ENCODE measurements at places on chromosomes 2 and 18.
A peak's percentile ranks its signal among the peaks of the same experiment; 100 is the strongest.

- no peak for DNase-seq
Observed at GRCh38 chr2:152440049-152440448, 105.1 kb downstream of the FMNL2 start.

- DNase-seq: no peak
Observed at GRCh38 chr2:233005096-233005495, 8.0 kb downstream of the NGEF start.

DNA sequence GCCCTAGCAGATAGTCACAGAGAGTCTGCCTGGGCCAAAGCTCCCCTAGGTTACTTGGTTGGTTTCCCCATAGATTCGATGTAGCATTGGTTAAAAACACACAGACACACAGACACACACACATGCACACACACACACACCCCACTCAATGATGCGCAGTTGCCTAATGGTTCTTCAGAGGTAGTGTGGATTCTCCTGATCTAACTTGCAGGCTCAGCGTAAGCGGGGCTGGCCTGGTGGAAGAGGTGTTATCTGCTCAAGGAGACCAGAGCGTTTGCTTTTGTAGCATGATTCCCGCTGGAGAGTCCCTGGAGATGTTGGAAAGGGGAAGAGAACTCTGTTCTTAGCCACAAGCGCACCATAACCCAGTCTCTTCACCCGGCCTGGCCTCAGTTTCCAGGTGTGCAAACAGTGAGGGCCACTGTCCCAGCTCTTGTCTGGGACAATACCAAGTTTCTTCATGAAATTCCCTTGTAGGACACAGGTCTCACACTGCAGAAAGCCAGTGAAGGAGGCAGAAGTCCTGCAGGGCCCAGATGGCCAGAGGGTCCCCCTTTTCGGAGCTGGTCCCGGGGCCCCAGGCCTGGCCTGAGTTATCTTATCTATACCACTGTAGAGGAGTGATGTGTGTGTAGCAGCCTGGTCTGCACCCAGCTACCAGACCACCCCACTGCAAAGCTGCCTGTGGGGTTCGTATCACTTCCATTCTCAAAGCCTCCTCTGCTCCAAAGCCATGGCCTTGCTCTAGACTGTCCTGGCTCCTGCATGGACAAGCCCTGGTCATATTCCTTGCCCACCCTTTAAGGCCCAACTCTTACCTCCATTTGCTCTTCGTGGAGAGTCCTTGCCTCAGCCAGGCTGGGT lies 3.7 kb downstream of the ACKR3 start:
- DNase-seq: no peak

- no peak for DNase-seq
Observed at GRCh38 chr2:60717691-60718090, 38.4 kb upstream of the PAPOLG start.

DNA sequence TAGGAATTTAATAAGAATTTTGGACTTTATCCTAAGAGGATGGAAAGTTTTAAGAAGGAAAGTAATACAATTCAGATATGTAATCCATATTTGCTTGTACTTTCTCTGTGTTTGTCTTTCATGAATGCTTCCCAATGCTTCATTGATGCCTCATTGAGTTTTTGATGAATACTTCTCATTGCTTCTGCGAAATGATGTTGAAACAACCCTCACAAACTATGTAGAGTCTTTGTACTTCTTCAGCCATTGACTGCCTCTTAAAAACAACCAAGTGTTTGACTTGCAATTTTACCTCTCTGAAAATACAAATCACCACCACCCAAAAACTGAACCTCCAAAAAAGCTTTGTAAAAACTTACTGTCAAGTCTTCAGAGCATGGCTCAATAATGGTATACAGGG lies 424.1 kb downstream of the ERBB4 start:
- DNase-seq: no peak

DNA sequence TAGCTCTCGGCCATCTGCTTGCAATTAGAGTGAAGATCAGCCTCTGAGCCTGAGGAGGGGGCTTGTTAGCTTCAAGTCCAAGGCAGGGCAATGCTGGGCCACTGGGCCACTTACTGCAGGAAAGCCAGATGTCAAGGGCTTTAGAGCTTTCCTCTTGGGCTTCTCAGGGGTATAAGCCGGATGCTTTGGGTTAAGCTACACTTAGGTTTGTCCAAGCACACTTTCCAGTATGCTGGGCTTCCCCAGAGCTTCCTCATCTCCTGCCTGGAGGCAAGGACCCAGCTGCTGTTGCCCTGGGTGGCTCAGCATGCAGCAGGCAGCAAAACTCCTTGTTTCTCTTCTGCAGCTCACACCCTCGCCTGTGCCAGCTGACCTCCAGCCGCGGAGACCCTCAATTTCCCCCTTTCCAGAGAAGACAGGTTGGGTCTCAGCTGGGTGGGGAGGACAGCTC lies 29.0 kb upstream of the ATOH8 start:
- DNase-seq: no peak

- DNase-seq: no peak
Observed at GRCh38 chr2:96143848-96144480, 1.3 kb downstream of the DUSP2 start.

DNA sequence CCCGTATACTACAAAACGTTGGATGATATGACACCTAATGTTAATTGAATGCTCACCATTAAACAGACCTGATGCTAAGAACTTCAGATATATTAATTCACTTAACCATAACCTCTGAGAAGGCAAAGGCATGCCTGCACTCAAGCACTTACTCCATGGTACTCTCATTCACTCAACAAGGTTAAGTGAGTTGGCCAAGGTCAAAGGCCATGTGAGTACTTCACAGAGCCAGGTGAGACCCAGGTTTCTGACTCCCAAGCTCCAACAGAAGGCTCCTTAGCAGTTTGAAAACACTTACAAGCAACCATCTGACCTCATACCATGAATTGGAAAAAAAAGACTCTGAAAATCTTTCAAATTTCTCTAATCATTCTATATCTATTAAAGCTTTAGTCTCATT lies 198.8 kb downstream of the L3MBTL4 start:
- DNase-seq: no peak

GRCh38 chr2:191786694-191787093 lies 60.2 kb downstream of the CAVIN2 start:
- DNase-seq: no peak

DNA sequence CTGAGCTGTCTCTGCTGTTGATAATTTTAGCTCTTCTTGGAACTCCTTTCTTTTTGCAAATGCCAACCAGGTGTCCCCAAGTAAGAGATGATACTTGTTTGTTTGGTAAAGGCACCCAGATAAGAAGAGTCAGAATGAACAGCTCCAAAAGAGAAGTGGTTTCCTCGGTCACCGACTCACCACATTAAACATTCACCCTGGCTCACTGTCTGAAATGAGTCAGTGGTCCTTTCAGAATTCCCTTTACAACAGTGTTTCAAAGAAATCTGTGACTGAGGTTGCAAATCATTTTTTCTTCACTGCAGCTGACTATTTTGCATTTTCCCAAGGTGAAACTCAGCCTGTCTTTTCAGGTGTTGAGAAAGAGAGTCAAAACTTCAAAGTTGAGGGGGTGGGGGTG lies 16.2 kb upstream of the CXCR4 start:
- DNase-seq: no peak

- DNase-seq: no peak
Observed at GRCh38 chr2:120754067-120754960, 18.6 kb downstream of the GLI2 start.

- no peak for DNase-seq
Observed at GRCh38 chr2:203928849-203929248, 7.7 kb upstream of the ICOS start.

GRCh38 chr2:2127467-2127866 lies 203.6 kb downstream of the MYT1L start:
- no peak for DNase-seq

- DNase-seq: peak; percentile 64
Observed at GRCh38 chr2:227472265-227473121, 537 bp downstream of the AGFG1 start.

DNA sequence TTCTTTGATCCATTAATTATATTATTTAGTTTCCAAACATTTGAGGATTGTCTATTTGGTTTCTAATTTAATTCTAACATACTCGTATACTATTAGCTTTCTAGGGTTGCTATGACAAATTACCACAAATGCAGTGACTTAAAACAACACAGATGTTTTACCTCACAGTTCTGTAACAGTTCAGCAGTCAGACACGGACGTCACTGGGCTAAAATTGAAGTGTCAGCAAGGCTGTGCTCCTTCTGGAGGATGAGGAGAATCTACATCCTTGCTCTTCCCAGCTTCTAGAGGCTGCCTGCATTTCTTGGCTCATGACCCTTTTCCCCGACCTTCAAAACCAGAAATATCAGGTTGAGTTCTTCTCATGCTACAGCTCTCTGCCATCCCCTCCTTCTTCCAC lies 117.6 kb downstream of the TFCP2L1 start:
- DNase-seq: no peak

DNA sequence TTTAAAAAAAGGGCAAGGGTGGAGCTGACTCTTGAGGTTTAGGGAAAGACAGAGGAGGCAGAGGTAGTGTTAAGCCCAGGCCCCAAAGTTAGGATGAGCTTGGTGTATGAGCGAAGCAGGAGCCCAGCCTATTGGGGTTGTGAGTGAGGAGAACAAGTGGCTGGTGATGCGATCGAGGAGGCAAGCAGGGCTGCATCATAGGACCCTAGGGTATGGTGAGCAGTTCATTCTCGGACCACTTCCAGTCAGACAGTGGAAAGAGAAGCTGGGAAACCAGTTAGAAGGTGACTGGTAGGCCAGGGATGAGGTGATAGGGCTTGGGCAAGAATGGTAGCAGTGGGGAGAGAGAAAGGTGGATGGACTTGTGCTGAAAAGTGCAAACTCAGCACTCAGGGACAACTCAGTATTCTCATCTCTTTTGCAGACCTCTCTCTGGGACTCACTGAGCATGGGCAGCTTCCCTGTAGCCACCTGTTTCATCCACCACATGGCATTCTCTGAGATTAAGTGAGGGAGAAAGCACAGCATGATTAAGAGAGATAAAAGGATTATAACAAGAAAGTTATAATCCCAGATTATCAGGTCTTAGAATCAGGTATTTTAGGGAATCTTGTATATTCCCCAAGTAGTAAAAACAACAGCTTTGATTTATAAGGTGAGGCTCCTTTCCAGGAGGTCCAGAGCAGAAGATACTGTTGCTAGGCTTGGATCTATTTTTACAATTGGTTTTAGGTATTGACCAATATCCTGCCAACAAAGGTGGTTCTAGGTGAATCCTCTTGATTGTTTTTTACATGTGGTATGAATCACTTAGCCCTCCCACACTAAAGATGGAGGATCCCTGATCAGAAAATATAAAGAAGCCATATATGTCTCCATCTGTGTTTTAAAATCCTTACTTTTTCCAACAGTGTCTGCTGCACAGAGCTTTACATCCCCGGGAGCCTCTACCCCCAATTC lies 38.3 kb downstream of the XRCC5 start:
- DNase-seq: no peak

- no peak for DNase-seq
Observed at GRCh38 chr2:31467426-31467825, 52.9 kb upstream of the XDH start.

DNA sequence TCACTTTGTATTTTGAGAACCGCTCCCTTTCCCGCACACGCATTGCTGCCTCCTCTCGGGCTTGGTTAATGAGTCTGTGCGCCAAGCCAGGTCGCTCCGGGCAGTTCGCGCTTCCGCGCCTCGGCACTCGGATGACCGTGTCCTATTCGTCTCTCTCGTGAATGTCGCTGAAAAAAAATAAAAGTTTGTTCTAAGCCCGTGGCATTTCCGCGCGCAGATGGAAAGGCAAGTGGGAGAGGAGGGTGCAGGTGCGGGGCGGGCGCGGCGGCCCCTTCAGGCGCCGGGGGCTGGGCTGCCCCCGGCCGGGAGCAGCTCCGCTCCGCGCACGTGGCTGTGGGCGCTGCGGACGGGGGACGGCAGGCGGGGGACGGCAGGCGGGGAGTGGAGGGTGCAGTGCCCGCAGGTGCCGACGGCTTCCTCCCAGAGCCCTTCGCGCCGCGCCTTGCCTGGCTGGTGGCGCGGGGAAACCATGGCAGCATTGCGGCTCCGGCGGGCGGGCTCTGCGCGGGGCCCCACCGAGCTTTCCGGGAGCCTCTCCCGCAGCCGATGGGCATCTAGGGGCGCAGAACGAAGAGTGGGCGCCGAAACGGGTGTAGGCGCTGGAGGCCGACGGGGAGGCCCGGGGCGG lies 159.6 kb upstream of the SIX2 start:
- peak; percentile 44 for DNase-seq

DNA sequence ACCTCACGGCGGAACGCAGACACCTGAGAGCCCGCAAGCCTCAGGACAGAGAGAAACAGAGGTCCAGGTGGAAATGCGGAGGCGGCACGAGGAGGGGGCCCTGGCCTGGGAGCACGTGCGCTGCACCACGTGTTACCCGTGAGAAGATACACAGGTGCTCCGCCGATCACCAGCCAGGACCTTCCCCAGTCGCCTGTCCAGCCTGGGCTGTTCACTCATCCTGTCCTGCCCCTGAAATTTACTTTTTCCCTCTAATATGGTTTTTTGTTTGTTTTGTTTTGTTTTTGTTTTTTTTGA lies 44.3 kb downstream of the TWIST2 start:
- no peak for DNase-seq

DNA sequence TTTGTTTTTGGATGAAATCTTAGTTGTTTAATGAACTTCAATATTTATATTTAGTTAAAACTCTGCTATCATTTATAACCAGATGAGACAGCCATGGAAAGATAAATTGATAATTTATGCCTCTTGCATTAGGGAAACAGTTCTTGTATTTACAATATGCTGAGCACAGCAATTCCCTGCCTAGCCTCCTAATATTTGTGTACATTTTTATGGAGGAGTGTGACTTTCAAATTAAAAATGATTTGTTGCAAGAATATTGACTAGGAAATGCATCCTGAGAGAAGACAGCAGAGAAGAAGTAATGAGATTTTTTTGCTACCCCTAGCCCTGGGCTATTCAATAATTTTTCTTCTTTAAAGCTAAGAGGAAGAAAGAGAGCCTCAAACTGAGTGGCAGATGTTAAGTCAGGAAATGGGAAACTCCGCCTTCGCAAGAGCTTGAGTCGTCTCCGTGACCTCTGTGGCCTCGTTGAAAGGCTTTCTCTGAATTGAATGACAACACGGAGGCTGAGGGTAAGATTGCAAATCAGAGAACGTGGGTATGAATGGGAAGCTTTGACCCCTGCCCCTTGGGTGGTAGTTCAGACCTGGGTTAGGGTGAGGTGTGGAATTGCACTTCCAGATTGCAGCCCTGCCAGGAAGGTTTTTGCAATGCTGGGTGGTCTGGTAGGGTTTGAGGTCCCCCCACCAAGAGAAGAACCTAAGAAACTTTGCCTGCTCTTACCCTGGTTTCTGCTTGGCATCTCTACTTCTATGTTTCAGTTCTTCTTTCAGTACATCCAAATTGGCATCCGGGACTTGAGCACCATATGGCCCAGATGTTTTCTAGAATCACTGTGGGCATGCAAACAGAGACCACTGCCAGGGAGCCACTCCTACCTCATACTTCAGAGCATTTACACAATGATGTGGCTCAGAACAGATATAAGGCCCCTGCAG lies 210.3 kb upstream of the RBMS1 start:
- DNase-seq: no peak

Data from GM12891 (cell line).